ENCODE measurements at places on chromosomes 6 and 20.
A peak's percentile ranks its signal among the peaks of the same experiment; 100 is the strongest.

DNA sequence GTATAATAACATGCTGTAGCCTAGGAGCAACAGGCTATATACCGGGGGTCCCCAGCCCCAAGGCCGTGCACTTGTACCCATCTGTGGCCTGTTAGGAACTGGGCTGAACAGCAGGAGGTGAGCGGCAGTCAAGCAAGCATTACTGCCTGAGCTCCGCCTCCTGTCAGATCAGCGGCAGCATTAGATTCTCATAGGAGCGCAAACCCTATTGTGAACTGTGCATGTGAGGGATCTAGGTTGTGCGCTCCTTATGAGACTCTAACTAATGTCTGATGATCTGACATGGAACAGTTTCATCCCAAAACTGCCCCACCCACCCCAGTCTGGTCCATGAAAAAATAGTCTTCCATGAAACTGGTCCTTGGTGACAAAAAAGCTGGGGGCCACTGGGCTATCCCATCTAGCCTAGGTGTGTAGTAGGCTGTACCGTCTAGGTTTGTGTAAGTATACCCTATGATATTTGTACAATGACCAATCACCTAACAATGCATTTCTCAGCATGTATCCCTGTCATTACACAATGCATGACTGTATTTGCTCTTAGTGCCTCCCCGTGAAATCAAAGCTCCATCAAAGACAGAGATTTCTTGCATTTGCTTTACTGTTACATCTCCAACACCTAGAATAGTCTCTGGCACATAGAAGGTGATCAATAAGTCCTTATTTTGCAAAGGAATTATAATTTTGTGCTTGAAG, 30.8 kb downstream of the NHSL1 start:
- DNase-seq: no peak

DNA sequence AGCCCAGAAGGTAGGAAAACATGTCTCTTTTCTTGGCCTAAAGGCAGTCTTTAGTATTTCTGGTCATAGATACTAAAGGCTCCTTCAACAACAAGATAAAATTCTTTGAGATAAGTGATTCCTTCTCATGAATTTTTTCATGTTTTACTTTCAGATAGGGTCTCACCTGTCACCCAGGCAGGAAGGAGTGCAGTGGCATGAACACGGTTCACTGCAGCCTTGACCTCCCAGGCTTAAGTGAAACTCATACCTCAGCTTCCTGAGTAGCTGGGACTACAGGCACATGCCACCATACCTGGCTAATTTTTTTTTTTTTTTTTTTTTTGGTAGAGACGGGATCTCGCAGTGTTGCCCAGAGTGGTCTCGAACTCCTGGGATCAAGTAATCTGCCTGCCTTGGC, 9.1 kb downstream of the PNLDC1 start:
- DNase-seq: no peak

DNA sequence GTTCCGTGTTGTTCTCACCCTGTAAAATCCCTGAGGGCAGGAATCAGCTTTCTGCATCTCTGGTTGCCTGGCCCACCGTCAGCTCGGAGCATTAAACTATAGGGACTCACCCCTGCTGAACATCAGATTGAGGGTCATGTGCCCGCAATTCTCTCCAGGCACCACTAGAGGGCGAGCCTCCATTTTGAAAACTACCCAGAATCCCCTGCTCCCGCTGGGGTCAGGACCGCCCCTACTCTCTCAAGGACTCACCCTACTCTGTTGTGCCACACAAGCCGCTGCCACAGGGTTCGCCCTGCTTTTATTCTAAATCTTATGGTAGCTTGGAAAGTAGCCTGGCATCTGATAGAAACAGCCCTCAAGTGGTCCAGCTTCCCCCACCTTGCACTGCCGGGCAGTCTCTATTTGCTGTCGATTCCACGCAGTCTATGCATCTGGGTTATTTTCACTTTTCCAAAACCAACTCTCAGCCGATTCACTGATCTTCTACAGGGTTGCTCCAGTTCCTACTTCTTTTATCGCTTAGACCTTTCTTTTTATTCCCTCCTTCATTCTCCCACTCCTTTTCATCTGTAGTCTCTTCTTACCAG, 244.1 kb upstream of the QKI start:
- peak; percentile 23 for DNase-seq

DNA sequence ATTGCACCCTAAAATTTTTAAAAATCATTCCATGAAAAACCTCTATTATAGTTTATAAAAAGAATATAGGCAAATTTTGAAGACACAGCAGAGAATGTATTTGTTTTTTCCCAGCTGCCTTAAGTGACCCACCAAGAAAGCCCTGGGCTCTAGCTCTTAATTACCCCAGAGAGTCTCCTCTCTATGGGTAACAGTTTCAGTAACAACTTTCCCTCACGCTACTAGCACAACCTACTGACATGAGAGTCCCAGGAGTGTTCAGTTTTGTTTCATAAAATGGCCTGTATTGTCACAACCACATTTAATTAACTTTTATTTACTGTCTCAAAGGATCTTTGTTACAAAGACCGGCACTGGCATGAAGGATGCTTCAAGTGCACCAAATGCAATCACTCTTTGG, 41.5 kb downstream of the FHL5 start:
- DNase-seq: no peak

All from CD4-positive, alpha-beta T cell treated with Interleukin-17A for 4 hours (primary cell).